ENCODE measurements at places on chromosomes 7 and 10.

GRCh38 chr7:85480666-85481065 is 293.8 kb upstream of the SEMA3D start:
- no peak for DNase-seq

GRCh38 chr7:79930604-79931003 is 204.0 kb upstream of the GNAI1 start:
- no peak for DNase-seq

GRCh38 chr10:112203328-112204076 is 19.9 kb upstream of the GPAM start:
- no peak for DNase-seq

DNA sequence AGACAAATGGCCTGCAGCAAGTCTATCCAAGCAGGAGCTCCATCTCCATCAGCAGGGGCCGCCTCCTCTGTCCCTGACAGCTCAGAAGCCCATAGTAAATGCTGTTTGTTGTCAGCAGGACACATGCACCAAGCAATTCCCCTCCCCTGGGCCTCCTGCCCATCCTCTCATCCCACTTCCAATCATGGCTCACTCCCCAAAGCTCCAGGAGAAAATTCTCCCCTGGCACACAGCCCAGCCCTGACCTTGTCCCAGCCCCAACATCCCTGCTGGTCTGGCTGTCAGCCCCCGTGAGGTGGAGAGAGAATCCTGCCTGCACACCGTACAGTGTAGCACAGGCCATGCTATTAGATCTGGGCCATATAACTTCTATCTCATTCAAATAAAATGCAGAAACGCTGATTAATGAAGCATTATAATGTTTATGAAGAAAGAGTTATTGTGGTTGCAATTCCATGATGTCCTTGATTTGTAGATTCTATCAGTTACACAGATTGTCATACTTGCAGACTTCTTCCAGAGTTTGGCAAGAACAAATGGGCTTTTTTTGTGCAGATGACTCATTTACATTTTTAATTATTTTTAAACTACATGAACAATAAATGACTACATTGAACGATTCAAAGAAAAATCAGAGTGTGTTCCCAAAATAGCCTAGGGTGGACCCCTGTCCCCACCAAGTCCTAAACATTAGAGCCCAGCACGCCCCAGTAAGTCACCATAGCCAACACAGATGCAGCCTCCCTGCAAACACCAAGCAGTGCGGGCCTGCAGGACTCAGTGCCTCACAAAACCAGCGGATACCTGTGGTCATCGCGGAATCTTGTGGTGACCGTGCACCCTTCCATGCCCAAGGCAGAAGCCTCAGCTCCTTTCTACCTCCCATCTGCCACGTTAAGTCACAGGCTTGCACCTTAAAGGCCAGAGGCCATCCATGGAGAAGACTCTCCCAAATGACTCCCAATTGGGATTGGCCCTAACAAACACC is 70.1 kb downstream of the COBL start:
- no peak for DNase-seq

DNA sequence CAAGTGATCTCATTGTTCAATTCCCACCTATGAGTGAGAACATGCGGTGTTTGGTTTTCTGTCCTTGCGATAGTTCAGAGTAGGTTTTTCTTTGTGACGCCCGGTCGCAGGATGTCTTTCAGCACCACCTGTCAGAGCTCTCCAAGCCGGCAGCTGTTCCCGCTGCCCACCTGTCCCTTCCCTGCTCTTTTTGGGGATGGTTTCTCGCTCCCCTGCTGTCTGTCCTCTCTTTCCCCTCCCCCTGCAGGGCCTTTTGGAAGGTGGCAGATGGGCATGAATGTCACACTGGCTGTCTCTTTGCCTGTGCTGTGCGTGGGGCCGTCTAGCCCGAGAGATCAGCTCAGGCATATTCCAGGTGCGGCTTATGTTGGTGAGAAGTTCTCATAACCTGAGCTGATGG is 137.0 kb downstream of the GRK5 start:
- no peak for DNase-seq

DNA sequence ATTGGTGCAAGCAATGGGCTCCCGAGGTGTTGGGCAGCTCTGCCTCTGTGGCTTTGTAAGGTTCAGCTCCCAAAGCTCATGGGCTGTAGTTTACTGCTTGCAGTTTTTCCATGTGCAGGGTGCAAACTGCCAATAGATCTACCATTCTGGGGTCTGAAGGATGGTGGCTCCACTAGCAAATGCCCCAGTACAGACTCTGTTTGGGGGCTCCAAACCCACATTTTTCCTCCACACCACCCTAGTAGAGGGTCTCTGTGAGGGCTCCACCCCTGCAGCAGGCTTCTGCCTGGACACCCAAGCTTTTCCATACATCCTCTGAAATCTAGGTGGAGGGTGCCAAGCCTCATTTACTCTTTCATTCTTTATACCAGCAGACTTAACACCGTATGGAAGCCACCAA is 17.4 kb upstream of the ZNF37A start:
- DNase-seq, result no peak

- no peak for DNase-seq
These were observed 77.5 kb upstream of the INSIG1 start for GRCh38 chr7:155219947-155220769.

DNA sequence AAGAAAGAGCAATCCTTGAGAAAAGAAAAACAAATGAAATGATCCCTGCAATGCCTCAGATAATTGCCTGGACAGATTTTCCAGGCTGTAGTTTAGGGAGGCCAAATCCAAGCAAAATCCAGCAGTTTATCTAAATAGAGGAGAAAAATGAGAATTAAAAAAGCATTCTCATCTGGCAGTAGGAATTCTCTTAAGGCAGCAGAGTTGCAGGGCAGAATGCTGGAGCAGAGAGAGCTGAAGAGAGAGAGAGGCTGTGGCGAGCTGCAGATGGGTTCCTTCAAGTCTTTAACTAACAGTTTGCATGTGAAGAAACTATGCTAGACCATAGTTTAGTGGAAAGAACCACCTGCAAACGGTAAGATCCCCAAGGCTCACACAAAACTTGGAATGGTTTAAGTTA is 6.0 kb upstream of the LIPA start:
- DNase-seq, result no peak
